ENCODE measurements at places on chromosomes 7 and 10. TPM values are rescaled to one million over a fixed set of nuclear protein-coding genes. Genes with fewer than 3 reads are reported as not detected.

Gene NPC1L1
- not detected for polyA plus RNA-seq

Gene TMEM213
- not detected for polyA plus RNA-seq

Gene ZNF804B
- not detected for polyA plus RNA-seq

Gene ZFYVE27
- polyA plus RNA-seq, result 44.3 TPM

Gene LEP
- polyA plus RNA-seq, result not detected

Gene HSPA14
- polyA plus RNA-seq, result 10.8 TPM

Gene HILPDA
- polyA plus RNA-seq, result 29.1 TPM

Gene CFAP46
- 4.9 TPM for polyA plus RNA-seq

Gene RAB18
- 10.2 TPM for polyA plus RNA-seq

Gene ZNF239
- polyA plus RNA-seq, result 18.9 TPM

Gene CDNF
- 1.2 TPM for polyA plus RNA-seq

Gene NOS3
- polyA plus RNA-seq, result 0.15 TPM

Measured in SK-N-SH (cell line).